ENCODE measurements at places on chromosomes 13 and 19.

- DNase-seq, result no peak
Measured at GRCh38 chr13:88704600-88705275, 1033.6 kb downstream of the SLITRK5 start.

GRCh38 chr19:17061691-17062090, 13.6 kb downstream of the HAUS8 start:
- no peak for DNase-seq

- no peak for DNase-seq
Measured at GRCh38 chr19:41222240-41222639, 3.2 kb downstream of the AXL start.

- no peak for DNase-seq
Measured at GRCh38 chr19:55091955-55092354, 16.3 kb downstream of the EPS8L1 start.

DNA sequence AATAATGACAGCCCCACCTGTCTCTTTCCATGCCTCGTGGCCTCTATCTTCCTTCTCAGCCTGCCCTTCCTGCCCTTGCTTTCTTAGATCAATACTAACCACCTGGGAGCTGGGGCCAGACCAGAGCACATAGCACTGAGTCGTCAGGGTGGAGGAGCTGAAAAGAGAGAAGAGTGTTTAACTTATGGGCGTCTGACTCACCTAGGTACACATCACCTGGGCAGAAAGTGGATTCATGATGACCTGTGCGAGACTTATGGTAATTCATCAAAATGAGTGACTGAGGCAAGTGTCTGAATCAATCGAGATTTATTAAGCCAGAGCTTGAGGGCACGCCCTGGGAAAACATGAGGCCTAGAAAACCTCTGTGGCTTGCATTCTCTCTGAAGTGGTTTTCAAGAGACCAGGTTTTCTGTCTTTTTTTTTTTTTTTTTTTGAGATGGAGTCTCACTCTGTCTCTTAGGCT, 19.2 kb downstream of the CEACAM6 start:
- no peak for DNase-seq

- no peak for DNase-seq
Measured at GRCh38 chr19:29308977-29309590, 96.1 kb upstream of the UQCRFS1 start.

GRCh38 chr13:95457294-95457693, 95.2 kb upstream of the CLDN10 start:
- peak; percentile 33 for DNase-seq

DNA sequence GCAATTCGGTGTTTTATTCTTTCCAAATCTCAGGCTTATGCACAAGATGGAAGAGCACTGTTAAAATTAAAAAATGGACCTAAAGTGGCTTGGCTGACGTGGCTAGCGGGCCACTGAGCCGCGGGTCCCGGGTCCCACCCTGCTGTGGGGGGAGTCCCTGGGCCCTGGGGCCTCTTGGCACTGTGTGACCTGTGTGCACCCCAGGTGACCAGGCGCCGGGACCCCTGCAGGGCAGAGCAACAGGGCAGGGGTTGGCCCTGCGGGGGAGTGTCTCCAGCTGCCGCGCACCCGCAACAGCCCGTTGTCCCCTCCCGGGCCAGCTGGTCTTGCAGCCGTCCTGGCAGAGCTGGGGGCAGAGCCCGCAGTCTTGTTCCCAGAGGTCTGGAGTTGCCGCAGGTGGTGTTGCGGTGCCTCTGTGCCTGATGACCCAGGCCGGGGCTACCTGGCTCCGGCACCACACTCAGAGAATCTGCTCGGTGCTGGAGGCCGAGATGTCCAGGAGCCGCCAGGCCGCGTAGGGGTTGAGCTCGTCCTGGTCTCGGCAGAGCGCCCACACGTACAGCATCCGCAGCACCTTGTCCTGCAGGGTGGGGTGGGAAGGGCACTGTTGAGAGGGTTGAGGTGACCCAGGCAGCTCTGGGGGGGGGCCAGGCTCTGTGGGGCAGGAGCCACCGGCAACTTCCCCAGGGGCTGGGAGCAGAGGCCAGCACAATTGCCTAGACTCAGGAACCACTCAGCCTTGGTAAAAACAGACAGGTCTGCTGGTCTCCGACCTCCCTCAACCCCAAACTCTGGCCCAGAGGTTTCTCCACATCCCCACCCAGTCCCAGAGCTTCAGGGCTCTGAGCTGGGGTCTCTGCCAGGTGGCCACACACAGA, 1.0 kb upstream of the CTXN1 start:
- no peak for DNase-seq

GRCh38 chr19:51535535-51535934, 4.1 kb upstream of the SIGLEC6 start:
- DNase-seq, result no peak

DNA sequence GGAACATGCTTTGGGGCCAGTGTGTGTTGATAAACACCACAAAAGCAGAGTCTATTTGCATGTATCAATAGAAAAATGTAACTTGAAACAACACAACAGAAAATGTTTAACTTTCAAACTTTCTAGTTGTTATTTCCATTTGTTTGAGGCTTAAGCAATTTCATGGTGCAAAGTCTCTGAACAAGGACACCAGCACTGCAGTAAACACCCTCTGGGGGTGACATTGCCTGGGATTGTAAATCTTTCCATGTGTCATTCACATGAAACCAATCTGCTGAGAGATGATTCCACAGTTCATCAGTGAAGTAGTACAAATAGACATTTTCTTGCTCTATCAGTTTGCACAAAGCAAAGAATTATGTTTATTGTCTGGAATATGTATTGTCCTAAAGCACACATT, 124.5 kb downstream of the ITGBL1 start:
- no peak for DNase-seq

GRCh38 chr13:37652596-37652995, 54.0 kb upstream of the POSTN start:
- no peak for DNase-seq

DNA sequence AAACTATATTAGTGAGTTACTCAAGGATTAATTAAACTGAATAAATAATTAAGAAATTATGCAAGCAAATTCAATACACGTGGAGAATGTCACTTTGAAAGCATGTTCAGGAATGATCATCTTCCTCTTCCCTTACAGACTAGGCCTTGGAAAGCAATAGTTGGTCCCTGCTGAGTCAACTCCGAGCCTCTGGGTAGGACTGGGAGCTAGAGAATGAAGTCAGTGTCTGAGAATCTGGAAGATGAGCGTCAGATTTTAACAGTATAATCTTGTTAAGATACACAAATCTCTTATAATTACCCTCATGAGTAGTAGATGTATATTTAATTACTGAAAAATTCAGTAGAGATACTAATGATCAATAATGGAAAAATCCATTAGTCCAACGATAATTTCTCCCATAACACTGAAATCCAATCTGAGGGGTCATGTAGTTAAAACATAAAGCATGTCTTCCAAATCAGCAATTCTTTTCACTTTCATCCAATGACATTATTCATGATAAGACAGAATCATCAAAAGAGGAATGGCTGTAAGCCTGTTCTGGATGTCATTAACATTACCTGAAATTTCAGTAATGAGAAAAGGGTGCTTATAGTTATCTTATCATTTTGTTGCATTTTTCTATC, 423.0 kb downstream of the DCT start:
- no peak for DNase-seq

DNA sequence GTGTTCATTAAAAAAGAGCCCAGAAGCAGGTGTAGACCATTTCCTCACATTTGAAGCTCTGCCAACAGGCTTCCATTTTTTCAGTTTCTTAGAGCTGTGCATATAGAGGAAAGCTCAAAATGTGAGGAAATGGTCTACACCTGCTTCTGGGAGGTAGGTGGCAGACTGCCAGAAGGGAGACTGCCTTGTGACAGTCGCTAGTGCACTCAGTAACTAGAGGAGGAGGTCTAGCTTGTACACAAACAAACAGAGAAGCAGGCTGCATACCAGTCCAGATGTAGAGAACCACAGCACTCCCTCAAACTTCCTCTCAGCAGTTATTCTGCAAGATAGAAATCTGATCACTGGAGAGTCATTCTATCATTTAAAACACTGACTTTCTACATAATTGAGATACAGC, 800.2 kb downstream of the EFNB2 start:
- DNase-seq, result no peak

DNA sequence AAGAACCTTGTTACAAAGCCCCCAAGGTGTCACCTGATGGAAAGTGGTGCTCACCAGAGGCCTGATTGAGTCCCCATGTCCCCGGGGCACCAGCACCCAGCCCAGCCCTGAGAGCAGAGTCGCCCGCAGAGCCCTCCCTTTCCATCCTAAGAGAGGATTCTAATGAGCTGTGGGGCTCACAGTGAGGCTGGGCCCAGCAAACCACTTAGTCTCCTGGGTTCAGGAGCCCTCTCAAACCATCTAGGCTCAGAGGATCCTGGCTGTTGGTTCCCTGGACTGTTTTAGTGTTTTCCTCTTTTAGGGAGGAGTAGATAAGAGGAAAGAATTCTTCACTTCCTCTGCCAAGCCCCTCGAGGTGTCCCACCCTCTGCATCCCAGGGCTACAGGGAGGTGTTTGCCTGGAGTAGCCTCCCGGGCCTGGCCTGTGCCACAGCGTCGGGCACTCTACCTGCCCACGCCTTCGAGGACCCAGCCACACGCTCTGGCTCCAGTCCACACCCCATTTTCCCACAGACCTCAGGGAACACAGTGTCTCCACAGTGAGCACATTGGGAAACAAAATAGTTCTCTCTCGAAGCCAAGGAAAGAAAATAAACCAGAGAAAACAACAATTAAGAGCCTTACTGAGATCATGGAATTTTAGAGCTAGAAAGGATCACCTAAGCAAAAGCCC, 34.4 kb downstream of the DHRS12 start:
- no peak for DNase-seq

GRCh38 chr19:28881616-28882015, 331.3 kb downstream of the UQCRFS1 start:
- no peak for DNase-seq

GRCh38 chr19:28948566-28948965, 264.4 kb downstream of the UQCRFS1 start:
- DNase-seq, result no peak

DNA sequence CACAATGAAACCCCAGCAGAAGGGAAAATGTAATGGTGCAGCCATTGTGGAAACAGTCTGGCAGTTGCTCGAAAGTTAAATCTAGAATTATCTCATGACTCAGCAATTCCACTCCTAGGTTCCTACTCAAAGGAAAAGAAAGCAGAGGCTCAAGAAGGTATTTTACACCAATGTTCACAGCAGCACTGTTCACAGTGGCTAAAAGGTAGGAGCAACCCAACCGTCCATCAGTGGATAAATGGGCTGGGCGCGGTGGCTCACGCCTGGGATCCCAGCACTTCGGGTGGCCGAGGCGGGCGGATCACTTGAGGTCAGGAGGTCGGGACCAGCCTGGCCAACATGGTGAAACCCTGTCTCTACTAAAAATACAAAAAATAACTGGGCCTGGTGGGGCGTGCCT, 25.9 kb downstream of the ZFR2 start:
- no peak for DNase-seq

DNA sequence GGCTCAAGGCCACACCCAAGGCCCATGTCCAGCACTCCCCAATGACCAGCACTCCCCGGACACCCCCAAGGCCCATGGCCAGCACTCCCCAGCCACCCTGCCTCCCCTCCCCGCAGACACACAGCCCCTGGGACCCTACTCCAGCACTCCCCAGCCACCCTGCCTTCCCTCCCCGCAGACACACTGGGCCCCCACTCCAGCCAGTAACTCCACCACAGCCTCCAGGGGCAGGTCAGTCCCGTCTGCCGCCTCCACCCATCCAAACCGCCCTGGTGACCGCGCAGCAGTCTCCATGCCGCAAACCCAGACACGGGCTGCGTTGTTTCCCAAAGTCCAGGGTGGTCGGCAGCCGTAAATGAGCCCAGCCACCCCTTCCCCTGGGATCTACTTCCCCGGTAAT, 70.7 kb downstream of the SPACA7 start:
- no peak for DNase-seq

GRCh38 chr19:38792250-38793111, 3.5 kb downstream of the LGALS7B start:
- no peak for DNase-seq

DNA sequence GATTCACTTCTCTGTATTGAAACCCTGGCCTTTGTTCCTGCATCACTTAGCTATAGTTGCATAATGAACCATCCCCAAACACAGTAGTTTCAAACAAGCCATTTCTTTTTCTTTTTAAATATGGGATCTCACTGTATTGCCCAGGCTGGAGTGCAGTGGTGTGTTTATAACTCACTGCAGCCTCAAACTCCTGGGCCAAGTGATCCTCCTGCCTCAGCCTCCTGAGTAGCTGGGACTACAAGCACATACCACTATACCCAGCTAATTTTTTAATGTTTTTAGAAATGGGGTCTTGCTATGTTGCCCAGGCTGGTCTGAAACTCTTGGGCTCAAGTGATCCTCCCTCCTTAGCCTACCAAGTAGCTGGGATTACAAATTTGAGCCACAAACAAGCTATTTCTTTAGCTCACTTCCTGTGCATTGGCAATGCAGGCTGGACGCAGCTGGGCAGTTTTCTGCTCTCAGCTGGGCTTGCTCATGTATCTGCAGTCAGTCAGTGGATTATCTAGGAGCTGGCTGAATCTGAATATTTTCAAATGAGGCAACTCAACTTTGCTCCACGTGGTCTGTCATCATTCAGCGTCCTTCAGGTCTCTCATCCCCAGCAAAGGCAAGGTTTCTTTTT, 49.5 kb upstream of the SIN3B start:
- no peak for DNase-seq

- DNase-seq, result no peak
Measured at GRCh38 chr13:109628251-109628699, 158.1 kb downstream of the IRS2 start.

- DNase-seq, result no peak
Measured at GRCh38 chr19:16391301-16392055, 66.9 kb downstream of the KLF2 start.

- DNase-seq, result no peak
Measured at GRCh38 chr19:4454747-4455718, 2.6 kb downstream of the UBXN6 start.

DNA sequence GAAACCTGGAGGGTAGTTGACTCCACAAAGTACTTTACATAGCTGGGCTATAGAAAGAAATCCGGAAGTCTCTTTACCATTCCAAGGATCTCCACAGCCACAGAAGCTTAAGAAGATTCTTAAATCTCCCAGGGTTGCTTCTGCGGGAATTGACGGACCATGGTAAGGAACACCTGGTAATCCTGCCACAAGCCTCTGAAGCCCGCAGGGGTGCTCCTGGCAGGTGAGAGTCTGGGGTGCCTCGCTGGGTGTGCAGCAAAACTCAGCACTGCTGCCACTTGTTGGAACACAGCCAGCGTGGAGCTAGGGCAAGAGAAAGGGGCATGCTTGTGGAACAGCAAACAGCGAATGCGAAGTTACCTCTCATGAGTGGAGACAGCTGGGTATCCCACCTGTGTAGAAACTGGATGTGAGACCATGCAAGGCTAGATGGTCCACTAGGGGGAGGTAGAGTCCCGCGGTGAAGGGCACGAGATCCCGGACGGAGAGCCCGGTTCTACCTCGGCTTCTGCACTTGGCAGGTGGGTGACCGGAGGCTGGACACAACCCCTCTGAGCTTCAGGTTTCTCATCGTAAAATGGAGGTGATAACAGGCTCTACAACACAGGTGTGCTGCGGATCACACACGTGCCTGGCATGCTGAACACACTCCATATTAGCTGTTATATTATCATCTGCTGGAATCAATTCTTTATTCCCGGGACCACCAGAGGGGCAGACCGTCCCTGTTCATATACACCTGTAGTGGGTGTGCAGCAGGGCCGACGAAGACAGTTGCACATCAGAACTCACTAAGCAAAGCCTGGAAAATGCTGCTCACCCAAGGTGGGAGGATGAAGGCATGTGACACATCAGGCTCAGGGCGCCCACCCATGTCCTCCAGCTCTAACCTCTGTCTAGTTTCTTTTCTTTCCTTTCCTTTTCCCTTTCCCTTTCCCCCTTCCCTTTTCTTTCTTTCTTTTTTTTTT, 24.1 kb upstream of the UBAC2 start:
- peak; percentile 64 for DNase-seq

Data from GM12892 (cell line).